ENCODE measurements at places on chromosomes 3 and 15.

- no peak for DNase-seq
Observed at GRCh38 chr3:115062412-115062956, 84.6 kb downstream of the ZBTB20 start.

DNA sequence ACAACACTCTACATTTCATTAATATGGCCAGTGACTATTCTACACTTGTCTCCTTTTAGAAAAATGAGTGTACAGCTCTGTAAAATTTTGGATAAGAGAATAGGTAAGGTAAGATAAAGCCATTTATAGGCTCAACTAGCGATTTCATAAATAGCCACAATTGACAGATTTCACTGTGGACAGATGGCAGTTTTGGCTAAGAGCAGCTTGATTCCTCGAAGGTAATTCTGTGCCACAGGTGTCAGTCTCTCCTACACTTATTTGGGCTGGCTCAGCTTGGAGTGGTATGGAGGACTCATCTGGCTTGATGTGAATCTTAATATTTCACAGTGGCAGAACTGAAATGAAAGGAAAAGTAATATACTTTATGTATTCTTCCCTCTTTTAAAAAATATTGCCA, 536.7 kb upstream of the TBL1XR1 start:
- DNase-seq: no peak

- no peak for DNase-seq
Observed at GRCh38 chr3:62128051-62128450, 245.3 kb downstream of the FEZF2 start.

GRCh38 chr3:114839476-114839875, 307.6 kb downstream of the ZBTB20 start:
- no peak for DNase-seq
